Activated CD4-positive, alpha-beta T cell treated with anti-CD3 and anti-CD28 coated beads, Interleukin-2, amount 10 ng/mL, durations not matched to agents 7 days and 5 days (primary cell): ENCODE measurements at places on chromosomes 7 and 10. TPM values are rescaled to one million over a fixed set of nuclear protein-coding genes. Genes with fewer than 3 reads are reported as not detected.
A peak's percentile ranks its signal among the peaks of the same experiment; 100 is the strongest.

The SCRN1 gene
- total RNA-seq, result 2.1 TPM

- no peak overlapping the region for H3K27ac ChIP-seq
- no peak overlapping the region for H3K4me3 ChIP-seq
- no peak for DNase-seq
Measured at GRCh38 chr10:49139846-49140195, 6.0 kb upstream of the FAM170B start.

- no peaks in the 10 kb centered on the region for H3K4me1 ChIP-seq
- H3K27me3 ChIP-seq, result no peaks in the 10 kb centered on the region
- H3K4me3 ChIP-seq, result no peak overlapping the region
- no peaks in the 10 kb centered on the region for H3K36me3 ChIP-seq
Measured at GRCh38 chr7:124152859-124153692, 120.2 kb upstream of the TMEM229A start.

DNA sequence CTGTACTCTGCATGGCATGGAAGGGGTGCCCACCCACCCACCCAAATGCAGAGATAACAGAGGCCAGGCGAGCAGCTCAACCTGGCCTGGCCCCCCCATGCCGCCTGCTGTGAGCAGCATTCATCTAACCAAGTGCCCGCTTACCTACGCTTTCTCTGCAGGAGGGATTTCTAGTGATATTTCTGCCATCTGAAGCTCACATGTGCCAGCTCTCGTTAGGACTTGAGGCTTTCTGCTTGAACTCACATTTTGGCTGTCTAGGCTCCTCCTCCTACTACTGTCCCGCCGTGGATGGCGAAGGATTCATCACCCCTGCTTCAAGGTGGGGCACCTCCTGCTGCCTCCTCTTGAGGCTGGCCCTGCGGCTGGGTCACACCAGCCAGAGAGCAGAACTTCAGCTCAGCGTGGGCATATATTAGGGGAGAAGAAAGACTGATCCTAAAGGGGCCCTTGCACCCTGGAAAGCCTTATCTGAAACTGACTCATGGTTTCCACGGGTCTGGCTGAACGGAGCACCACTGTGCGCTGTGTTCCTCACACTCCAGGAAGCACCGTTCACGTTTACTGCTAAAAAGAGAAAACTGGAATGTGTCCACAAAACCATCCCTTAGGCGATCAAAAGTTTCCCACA lies 45.5 kb downstream of the CTBP2 start:
- no peaks in the 10 kb centered on the region for H3K27me3 ChIP-seq
- no peak for DNase-seq
- no peak overlapping the region for H3K4me3 ChIP-seq
- no peak overlapping the region for H3K27ac ChIP-seq
- no peaks in the 10 kb centered on the region for H3K36me3 ChIP-seq
- H3K4me1 ChIP-seq, result no peaks in the 10 kb centered on the region

GRCh38 chr10:75427951-75428350 lies 3.5 kb upstream of the LRMDA start:
- no peak overlapping the region for H3K4me3 ChIP-seq
- peaks cover 2% of the 10 kb centered on the region for H3K4me1 ChIP-seq
- no peak for DNase-seq

DNA sequence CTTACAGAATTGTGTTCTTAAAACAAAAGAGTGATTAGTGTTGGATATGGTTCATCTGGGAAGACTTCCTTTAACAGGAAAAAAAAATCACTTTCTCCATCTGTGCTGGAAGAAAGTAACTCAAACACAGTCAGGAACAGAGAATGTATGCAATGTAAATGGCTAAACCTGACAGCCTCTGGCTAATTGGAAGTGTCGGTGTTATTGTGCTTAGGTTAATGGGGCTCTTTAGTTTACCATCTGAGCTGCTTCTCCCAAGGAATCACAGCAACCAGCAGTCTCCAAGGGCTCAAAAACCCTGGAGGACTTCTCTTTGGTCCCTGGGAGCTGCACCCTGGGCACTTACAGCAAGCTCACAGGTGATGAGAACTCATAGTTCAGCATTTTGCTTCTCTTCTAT lies 724.5 kb downstream of the LRMDA start:
- H3K27me3 ChIP-seq, result no peaks in the 10 kb centered on the region
- H3K36me3 ChIP-seq, result no peaks in the 10 kb centered on the region
- H3K27ac ChIP-seq, result no peak overlapping the region
- no peak overlapping the region for H3K4me3 ChIP-seq

DNA sequence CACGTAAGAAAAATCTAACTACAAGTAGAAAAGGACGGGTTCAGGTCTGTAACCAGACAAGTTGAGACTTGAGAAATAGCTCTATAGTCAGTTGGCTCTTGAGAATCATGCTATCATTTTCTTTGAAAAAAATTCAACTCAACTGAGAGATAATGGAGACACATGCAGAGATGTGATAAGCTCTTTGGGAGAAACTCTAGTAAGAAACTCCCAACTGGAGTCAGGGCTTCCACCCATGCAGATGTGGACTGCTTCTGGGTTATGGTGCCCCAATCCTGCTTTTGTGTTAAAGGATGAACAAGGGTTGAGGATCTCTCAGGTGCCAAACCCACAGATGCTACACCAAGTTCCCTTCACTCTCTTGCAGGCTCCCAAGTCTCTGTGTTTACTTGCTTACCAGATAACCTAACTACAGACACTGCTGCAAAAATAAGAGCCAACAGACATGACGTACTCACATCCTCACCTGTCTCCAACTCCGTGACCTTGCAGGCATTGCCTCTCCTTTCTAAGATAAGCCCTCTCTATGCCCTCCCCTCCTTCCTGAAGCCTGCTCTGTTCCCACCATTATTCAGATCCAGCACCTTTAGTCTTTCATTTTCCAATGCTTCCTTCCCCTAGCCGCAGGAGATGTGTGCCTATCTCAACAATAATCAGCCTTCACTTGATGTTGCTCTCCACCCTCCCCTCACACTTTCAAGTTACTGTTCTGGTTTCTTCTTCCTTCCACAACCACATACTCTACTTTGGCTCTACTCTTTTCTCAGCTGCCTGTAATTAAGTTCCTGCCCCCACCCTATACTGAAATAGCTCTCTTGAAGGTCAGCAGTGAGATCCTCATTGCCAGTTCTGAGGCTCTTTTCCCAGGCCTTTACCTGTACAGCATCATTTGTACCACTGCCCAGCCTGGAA lies 130.0 kb downstream of the ICA1 start:
- H3K4me1 ChIP-seq, result peaks cover 75% of the 10 kb centered on the region
- H3K27ac ChIP-seq, result peak overlapping the region; percentile 92
- H3K36me3 ChIP-seq, result peaks cover 10% of the 10 kb centered on the region
- H3K4me3 ChIP-seq, result peak overlapping the region; percentile 40
- DNase-seq, result peak; percentile 53
- H3K27me3 ChIP-seq, result no peaks in the 10 kb centered on the region

DNA sequence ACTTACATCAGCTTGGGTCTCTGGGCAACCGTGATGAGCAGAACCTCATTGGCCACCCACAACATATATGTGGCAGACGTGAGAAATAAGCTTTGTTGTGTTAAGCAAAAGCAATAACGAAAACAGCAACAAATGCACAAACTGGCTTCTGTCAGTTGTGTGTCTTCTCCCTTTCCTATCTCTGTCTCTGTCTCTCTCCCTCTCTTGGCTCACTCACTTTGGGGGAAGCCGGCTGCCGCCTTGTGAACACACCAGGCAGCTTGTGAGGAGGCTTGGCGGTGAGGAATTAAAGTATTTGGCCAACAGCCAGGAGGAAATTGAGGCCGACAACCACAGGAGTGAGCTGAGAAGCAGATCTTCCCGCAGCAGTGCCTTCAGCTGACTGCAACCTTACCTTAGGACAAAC lies 21.9 kb upstream of the CDCA7L start:
- no peak overlapping the region for H3K4me3 ChIP-seq
- peaks cover 3% of the 10 kb centered on the region for H3K27me3 ChIP-seq
- H3K4me1 ChIP-seq, result peaks cover 7% of the 10 kb centered on the region

- peaks cover 11% of the 10 kb centered on the region for H3K27me3 ChIP-seq
- H3K4me1 ChIP-seq, result no peaks in the 10 kb centered on the region
- DNase-seq, result no peak
- H3K4me3 ChIP-seq, result no peak overlapping the region
- H3K36me3 ChIP-seq, result no peaks in the 10 kb centered on the region
Measured at GRCh38 chr7:115087437-115087836, 165.5 kb downstream of the MDFIC start.

GRCh38 chr10:104208730-104209129 lies 23.4 kb downstream of the CFAP43 start:
- no peaks in the 10 kb centered on the region for H3K4me1 ChIP-seq
- H3K4me3 ChIP-seq, result no peak overlapping the region
- H3K27me3 ChIP-seq, result peaks cover 36% of the 10 kb centered on the region

DNA sequence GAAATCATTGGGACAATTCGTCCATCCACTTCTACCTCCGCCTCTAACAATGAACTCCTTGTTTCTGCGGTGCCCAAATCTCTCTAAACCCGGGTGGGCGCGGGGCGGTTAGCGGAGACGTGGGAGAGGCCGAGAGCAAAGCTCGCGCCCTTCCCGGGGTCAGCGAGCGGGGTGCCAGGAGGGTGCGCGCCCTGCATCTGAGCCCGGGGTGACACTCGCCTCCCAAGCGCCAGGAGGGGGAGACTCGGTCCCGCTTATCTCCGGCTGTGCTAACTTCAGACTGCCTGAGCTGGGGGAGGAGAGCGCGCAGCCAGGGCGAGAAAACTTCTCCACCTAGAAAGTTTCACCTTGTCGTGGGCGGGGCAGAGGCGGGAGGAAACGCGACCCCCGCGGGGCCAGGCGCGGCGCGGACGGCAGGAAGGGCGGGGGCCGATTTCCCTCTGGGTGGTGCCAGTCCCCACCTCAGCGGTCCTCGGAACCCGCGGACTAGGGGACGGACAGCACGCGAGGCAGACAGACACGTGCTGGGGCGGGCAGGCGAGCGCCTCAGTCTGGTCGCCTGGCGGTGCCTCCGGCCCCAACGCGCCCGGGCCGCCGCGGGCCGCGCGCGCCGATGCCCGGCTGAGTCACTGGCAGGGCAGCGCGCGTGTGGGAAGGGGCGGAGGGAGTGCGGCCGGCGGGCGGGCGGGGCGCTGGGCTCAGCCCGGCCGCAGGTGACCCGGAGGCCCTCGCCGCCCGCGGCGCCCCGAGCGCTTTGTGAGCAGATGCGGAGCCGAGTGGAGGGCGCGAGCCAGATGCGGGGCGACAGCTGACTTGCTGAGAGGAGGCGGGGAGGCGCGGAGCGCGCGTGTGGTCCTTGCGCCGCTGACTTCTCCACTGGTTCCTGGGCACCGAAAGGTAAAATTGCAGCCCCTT lies at the start of gene MET:
MET (plus strand) TSS at position 516 of the 915 bp plus-strand sequence. CDS start 26,889 bp downstream, outside the sequence.
- peak; percentile 39 for DNase-seq
- no peaks in the 10 kb centered on the region for H3K36me3 ChIP-seq
- H3K27me3 ChIP-seq, result peaks cover 68% of the 10 kb centered on the region
- H3K4me1 ChIP-seq, result peaks cover 9% of the 10 kb centered on the region
- H3K4me3 ChIP-seq, result peak within 1 kb of the TSS; percentile 72
- H3K27ac ChIP-seq, result no peak within 1 kb of the TSS

GRCh38 chr7:133807624-133808492 lies 319.3 kb upstream of the LRGUK start:
- no peaks in the 10 kb centered on the region for H3K27me3 ChIP-seq
- no peak for DNase-seq
- no peak overlapping the region for H3K4me3 ChIP-seq
- H3K36me3 ChIP-seq, result no peaks in the 10 kb centered on the region
- H3K4me1 ChIP-seq, result no peaks in the 10 kb centered on the region
- no peak overlapping the region for H3K27ac ChIP-seq

DNA sequence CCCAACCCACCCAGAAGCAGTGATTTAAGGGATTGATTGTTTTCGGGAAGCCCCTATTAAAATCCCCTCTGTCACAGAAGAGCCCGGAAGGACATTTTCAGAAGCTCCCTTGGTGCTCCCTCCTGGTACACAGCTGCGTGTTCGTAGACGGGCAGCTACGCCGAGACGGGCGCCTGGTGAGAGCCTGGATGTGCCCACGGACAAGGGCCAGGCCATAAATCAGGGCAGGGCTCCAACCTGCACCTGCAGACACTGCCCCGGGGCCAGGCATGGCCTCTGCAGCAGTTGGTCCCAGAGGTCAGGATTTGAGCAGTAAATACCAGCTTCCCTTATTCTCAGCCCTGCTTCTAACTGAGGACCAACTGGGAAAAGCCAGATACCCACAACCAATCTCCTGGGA lies 106.8 kb downstream of the PAXIP1 start:
- no peaks in the 10 kb centered on the region for H3K36me3 ChIP-seq
- no peak overlapping the region for H3K27ac ChIP-seq
- no peaks in the 10 kb centered on the region for H3K27me3 ChIP-seq

- no peaks in the 10 kb centered on the region for H3K36me3 ChIP-seq
- peak; percentile 84 for DNase-seq
- H3K4me1 ChIP-seq, result peaks cover 5% of the 10 kb centered on the region
- H3K4me3 ChIP-seq, result no peak overlapping the region
Measured at GRCh38 chr10:95374597-95375209, 83.9 kb upstream of the PDLIM1 start.

The AKR1C8 gene
- 0.50 TPM for total RNA-seq

GRCh38 chr10:101172741-101173140 lies 41.6 kb downstream of the TLX1 start:
- H3K27me3 ChIP-seq, result peaks cover 28% of the 10 kb centered on the region
- DNase-seq, result no peak
- no peak overlapping the region for H3K4me3 ChIP-seq

GRCh38 chr7:125391921-125392320 lies 462.3 kb upstream of the POT1 start:
- no peaks in the 10 kb centered on the region for H3K4me1 ChIP-seq
- DNase-seq, result no peak
- H3K27ac ChIP-seq, result no peak overlapping the region
- no peaks in the 10 kb centered on the region for H3K36me3 ChIP-seq

The ZNHIT1 gene
- total RNA-seq, result 61.6 TPM

DNA sequence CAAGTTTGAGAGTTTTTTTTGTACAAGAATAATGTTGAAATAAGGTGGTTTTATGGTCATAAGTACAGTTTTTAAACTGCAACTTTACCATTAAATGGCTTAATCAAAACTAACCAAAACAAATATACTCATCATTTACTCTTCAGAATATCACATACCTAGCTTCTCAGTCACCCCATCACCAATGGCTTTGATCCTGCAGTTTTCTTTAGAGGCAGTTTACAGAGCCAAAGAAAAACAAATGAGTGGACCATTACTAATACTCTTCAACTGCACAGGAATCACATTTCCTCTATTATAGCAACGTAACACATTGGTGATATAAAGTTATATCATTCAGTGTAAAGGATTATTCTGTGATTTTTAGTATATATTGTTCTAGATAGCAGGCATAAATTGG lies 576.1 kb upstream of the LRRTM3 start:
- no peaks in the 10 kb centered on the region for H3K36me3 ChIP-seq
- no peak overlapping the region for H3K27ac ChIP-seq
- DNase-seq, result no peak
- no peaks in the 10 kb centered on the region for H3K4me1 ChIP-seq
- no peak overlapping the region for H3K4me3 ChIP-seq

GRCh38 chr7:155451840-155452239 lies 6.1 kb upstream of the EN2 start:
- no peak overlapping the region for H3K27ac ChIP-seq
- H3K4me1 ChIP-seq, result peaks cover 6% of the 10 kb centered on the region
- H3K4me3 ChIP-seq, result no peak overlapping the region
- no peak for DNase-seq
- H3K36me3 ChIP-seq, result peaks cover 2% of the 10 kb centered on the region

DNA sequence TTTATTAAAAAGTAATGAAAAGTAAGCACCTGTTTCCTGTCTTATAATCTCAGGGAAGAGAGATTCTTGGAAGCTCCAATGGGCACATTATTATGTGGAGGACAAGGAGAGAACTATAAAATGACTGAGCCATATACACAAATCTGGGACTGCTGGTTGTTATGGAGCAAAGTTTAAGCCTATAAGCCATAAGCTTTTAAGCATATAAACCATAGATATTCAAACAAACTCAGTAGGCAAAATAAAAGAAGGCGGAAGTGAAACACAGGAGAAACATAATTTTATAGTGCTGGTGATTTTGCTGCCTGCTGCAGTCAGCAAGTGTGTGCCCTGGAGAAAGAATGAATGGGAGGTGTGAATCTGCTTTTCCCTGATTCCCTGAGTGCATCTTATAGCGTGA lies 274.4 kb downstream of the KIF20B start:
- no peaks in the 10 kb centered on the region for H3K4me1 ChIP-seq
- no peaks in the 10 kb centered on the region for H3K36me3 ChIP-seq
- H3K27ac ChIP-seq, result no peak overlapping the region
- no peak overlapping the region for H3K4me3 ChIP-seq
